SK-N-SH (cell line): ENCODE measurements at places on chromosomes 4 and X.

- DNase-seq: no peak
Observed at GRCh38 chr4:24690436-24690835, 104.9 kb upstream of the SOD3 start.

DNA sequence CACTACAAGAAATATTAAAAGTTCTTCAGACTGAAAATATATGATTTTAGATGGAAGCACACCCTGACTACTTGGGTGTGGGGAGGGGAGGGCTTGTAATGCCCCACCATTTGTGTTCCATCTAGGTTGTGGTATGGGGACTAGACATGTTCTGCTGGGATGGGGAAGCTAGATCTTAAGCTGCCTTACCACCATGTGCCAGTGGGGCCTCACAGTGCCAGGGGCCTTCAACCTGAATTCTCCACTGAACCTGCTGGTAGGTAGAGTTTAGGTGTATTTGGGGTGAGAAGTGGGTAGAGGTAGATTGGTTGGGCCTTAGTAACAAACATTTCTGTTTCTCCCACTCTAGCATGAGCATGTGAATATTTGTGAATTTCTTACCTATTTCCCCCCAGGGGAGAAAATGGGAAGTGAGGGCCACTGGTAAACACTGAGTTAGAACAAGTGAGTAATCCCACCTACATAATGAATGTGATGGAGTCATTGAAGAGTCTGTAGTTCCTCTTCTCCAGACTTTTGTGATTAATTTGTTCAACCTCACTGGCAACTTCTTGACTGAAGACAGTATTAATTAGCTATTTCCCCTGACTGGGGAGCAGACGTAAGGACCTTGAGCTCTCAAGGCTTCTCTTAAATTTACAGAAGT, 44.0 kb downstream of the BRCC3 start:
- DNase-seq: no peak

DNA sequence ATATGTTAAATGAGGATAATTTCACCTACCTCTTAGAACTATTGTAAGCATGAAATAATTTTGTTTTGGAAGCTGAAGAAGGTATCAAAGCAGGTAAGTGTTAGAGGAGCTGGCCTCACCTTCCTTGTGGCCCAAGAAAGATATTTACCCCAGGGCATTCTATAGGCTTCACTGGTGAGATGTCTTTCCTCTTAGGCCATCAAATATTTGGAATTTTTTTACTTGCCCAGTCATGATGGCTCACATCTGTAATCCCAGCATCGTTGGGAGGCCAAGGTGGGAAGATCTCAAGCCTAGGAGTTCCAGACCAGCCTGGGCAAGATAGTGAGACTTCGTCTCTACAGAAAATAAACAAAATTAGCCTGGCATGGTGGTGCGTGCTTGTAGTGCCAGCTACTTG, 6.1 kb upstream of the SMS start:
- no peak for DNase-seq

- no peak for DNase-seq
Observed at GRCh38 chr4:3783693-3784306, 17.6 kb downstream of the ADRA2C start.

DNA sequence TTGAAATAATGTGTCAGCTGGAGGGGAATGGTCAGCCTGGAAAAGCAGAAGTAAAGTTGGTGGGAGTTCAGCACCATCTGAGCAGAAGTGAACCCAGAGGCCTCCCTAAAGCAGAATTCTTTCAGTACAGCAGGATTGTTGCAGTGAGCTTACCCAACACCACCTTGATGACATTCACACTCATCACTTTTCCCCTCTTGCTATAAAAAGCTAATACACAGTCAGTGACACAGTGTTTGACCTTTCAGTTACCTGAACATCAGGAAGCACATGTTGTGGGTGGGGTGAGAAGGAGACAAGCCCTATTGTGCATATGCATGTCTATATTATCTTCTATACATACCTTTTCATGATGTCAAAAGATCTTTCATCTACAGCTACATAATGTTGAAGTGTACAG, 624.7 kb upstream of the ZFP42 start:
- no peak for DNase-seq

DNA sequence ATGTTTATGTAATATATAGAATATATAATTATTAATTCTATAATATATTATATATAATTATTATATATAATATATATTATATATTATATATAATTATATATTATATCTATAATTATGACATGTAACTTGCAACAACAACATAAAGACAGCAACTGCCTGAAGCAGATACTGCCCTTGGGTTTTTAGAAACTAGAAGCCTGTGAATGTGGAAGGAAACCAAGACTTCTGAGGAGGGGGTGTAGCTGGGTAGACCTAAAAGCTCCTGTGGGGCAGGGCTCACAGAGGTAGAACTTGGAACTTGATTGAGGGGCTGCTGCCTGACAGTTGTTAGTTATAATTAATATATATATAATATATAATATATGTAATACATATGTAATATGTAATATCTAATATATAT, 167.2 kb upstream of the SLIT2 start:
- DNase-seq: no peak

GRCh38 chrX:13346646-13347045, 26.8 kb upstream of the ATXN3L start:
- DNase-seq: no peak

GRCh38 chr4:56821381-56822243, at the start of gene SPINK2:
Gene SPINK2 (minus strand): TSS chr4:56821701. CDS start chr4:56821662, 39 bp downstream.
- DNase-seq: peak; percentile 88

GRCh38 chr4:42555828-42556227, 101.1 kb downstream of the ATP8A1 start:
- DNase-seq: no peak

GRCh38 chr4:91684955-91685354, 618.8 kb upstream of the GRID2 start:
- no peak for DNase-seq

DNA sequence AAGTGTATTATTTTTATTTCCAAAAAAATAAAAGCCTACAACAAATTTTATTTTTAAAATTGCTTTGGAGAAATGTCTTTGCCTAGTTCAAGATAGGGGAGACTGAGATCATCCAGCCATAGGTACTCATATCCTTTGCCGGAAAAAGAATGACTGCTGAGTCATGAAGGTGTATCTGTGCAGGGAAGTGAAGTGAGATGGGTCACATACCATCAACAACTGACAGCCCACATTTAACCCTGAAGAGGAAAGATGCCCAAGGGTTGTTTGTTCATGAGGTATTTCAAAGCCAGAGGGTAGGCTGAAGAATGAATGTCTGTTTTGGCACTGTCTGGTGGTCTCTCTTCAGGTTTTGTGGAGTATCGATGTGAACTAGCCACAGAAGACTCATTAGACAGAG, 106.7 kb upstream of the TTC29 start:
- DNase-seq: no peak

DNA sequence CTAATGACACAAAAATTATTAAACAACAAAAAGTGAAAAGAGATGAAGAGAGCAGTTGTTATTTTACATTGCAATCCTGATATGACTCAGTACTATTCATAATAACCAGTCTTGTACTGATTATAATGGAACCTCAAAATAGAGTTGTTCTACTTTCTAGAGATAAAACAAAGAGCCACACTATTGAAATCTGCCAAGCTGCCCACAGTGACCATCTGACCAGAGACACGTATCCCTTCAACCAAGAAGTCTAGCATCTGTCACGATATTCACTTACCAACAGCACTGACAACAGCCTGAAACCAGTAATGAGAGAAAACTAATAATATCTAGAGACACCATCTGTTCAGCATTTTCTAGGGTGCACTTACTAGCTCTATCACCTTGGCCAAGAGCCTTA, 466.7 kb downstream of the NKX6-1 start:
- DNase-seq: no peak

DNA sequence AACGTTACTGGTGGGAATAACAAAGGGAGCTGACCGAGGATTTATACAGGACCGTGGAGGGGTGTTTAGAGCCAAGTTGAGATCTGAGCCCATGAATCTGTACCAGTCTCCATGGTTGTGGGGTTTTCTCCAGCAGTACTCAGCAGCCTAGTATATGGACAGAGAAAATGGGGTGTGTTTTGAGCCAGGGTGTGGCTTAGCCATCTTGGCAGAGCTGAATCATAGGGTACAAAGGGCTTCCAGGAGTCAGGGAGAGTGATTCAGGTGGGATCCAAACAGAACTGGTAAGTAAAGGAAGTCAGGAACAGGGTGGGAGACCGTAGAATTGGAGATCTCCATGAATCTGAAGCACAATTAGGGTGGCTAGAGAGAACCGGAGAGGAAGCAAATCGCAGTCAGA, 7.4 kb upstream of the HPRT1 start:
- DNase-seq: no peak

- no peak for DNase-seq
Observed at GRCh38 chr4:159145992-159146330, 43.1 kb downstream of the RAPGEF2 start.

- no peak for DNase-seq
Observed at GRCh38 chrX:8845060-8845459, 43.9 kb upstream of the FAM9A start.

GRCh38 chr4:67346654-67347053, 198.6 kb downstream of the CENPC start:
- no peak for DNase-seq

DNA sequence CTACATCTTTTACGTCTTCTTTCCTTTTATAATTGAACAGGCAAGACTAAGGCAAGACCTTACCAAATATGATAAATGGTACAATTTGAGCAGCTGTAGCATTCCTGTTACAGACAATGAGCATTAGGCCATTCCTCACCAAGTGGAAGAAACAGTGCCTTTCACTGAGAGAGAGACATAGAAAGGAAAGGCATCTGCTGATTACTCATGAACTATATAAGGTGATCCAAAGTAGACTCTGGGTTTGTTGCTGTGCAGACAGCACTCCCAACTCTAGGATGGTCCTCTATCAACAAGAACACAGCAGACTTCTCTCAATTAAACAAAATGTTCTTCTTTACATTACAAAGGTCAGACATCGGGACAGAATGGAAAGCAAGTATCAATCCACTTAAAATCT, 91.9 kb downstream of the FAM13A start:
- no peak for DNase-seq

- DNase-seq: no peak
Observed at GRCh38 chr4:21858971-21859370, 89.6 kb downstream of the KCNIP4 start.

- DNase-seq: no peak
Observed at GRCh38 chr4:4338210-4339001, 48.4 kb downstream of the ZBTB49 start.

- peak; percentile 66 for DNase-seq
Observed at GRCh38 chr4:42150653-42151567, 1.5 kb downstream of the BEND4 start.

- DNase-seq: no peak
Observed at GRCh38 chr4:43348591-43348990, 456.1 kb downstream of the GRXCR1 start.

DNA sequence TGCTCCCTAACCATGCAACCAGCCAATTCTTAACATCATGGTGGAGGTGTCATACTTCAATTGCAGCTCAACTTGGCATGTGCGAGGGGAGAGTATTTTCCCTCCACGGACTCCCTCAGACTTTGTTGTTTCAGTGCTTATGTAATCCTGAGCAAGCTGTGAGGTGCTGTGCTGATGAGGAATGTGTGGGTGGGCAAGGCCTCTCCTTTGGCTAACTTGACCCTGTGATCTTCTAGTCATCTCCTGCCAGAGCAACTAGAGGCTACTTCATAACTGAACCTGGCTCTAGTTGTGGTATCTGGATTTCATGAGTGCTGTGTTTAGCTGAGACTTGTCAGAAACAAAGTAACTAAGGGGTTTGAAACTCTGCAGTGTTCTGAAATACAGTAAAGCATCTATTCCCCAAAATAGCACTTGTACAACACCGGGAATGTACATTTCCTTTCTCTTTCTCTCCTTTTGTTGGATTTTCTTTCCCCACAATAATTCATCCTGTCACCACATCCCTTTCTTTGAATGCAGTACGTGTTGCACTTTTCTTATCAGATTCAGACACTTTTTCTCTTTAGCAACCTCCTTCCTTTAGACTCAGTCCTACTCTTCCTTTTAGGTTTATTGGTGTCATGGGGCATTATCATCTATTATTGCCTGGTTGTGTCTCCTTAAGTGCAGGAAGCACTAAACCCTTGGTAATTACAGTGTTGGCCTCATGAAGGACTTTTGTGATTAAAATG, 415.2 kb upstream of the NR3C2 start:
- DNase-seq: no peak

DNA sequence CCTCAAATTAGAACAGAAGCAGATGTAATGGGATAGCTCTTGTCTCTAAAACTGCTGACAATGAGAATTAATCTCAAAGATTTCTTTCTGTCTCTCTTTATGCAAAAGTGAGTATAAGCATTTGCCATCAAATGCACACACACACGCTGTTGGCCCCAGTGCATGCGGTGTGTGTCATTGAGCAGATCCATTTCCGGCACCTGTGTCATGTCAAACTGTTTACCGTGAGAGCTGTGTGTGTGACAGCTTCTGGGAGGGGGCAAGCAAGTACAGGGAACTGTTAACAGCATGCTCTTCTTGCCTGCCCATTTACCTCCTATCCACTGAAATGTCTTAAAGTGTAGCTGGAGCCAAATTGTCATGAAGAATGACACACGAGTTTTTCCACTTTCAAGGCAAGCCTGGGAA, 297.9 kb upstream of the FAT4 start:
- peak; percentile 28 for DNase-seq

- no peak for DNase-seq
Observed at GRCh38 chr4:138869165-138869564, 146.4 kb upstream of the NOCT start.

DNA sequence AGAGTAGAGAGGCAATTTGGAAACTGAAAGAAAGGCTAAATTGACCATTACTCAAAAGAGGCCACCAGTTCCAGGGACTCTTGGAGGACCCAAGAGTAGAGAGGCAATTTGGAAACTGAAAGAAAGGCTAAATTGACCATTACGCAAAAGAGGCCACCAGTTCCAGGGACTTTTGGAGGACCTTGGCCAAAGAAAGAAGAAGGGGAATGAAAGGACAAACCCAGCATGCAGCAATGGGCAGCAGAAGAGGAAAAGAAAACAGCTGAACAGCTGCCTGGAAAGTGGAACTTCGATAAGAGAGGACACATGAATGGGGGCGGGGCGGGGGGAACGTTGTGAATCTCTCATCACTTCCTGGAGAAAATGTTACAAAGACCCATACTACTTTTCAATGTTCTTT, 80.8 kb downstream of the PALLD start:
- no peak for DNase-seq

DNA sequence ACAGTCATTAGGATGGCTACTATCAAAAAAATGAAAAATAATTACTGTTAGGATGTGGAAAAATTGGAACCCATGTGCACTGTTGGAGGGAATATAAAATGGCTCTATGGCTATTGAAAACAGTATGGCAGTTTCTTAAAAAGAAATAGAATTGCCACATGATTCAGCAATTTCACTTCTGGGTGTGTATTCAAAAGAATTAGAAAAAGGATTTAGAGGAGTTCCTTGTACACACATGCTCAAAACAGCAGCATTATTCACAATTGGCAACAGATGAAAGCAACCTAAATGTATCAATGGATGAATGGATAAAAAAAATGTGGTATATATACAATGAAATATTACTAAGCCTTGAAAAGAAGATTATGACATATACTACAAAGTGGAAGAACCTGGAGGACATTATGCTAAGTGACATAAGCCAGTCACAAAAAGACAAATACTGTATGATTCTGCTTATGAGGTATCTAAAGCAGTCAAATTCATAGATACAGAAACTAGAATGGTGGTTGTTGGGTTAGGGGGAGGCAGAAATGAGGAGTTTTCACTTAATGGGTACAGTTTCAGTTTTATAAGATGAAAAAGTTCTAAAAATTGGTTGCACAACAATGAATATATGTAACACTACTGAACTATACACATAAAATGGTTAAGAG, 123.2 kb downstream of the ELOVL6 start:
- DNase-seq: no peak
